Stimulated activated CD8-positive, alpha-beta memory T cell treated with anti-CD3 and anti-CD28 coated beads, Interleukin-4, amount 100 ng/mL, for 48 hours (primary cell): ENCODE measurements at places on chromosomes 7 and 10.

- no peak for DNase-seq
Observed at GRCh38 chr10:74500816-74501215, 325.6 kb upstream of the KAT6B start.

GRCh38 chr10:125284875-125285597 is 124.7 kb upstream of the CTBP2 start:
- DNase-seq = no peak

GRCh38 chr10:103512591-103513379 is 19.3 kb downstream of the NEURL1 start:
- DNase-seq = no peak

- peak; percentile 64 for DNase-seq
Observed at GRCh38 chr7:105387508-105388355, 989 bp downstream of the SRPK2 start.

DNA sequence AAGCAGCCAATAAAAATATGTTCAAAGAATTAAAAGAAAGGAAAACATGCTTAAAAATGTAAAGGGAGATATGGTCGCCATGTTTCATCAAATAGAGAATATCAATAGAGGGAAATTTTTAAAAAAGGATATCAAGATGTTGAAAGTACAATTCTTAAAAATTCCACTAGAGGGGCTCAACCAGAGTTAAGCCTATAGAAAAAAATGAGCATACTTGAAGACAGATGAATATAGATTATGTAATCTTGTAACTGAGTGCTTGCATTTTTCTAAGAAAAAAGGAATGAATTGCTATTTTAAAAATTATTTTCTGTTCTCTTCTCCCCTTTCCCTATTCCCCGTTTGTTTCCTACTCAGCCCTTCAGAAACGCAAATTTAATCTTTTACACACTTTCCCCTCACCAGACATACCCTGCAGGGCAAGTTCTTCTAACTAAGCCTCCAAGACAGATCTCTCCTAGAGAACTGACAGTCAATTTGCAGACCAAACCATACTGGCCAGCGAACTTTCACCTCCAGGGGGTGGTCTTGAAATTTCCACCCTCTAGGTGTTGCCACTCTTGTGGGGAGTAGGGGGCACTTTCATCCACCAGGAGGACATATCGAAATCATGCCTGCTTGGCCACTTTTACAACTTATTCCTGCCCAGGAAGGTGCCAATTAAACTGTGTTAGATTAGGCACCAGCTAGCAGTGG is 67.7 kb downstream of the NSUN6 start:
- no peak for DNase-seq

- DNase-seq = no peak
Observed at GRCh38 chr10:3135006-3135405, 37.6 kb downstream of the PITRM1 start.
